ENCODE measurements at places on chromosomes 2 and 18. TPM values are rescaled to one million over a fixed set of nuclear protein-coding genes. Genes with fewer than 3 reads are reported as not detected.

Gene KLHL14
- polyA plus RNA-seq = 23.0 TPM

Gene C2orf15
- polyA plus RNA-seq = 5.7 TPM

- DNase-seq = no peak
These were observed 13.3 kb upstream of the MSH2 start for GRCh38 chr2:47389692-47390091.

DNA sequence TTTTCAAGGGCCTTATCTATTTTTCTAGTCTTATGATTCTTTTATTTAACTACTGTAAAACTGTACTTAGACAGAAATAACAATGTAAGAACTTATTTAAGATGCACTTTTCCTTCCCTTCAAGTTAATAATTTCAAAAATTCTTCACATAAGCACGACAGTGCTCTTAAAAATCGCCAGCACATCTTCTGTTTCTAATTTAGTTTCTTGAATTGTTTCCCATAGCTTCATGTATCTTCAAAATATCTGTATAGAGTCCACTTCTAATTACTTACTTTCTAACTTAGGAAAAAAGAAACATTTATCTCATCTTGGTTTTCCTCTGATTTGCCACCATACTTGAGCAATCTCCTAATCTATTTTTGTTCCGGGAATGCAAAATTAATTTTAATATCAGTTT, 196.1 kb downstream of the BABAM2 start:
- DNase-seq = no peak

DNA sequence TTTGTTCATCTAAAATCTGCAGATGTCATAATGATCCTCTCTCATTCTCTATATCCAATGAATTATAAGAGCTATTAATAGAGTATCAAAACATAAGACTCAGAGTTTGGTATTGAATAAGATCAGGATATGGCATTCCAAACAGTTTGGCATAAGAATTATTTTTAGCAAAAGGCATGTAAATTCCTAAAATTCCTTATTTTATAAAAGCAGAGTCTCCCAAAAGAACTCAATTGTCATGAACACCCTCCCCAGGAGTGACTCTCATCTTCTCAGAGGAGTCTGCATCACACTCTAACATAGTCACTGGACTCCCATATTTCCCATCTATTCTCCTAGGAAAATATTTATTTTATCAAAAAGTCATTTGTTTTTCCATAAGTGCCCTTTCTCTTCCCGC, 1710.2 kb upstream of the SLC39A10 start:
- no peak for DNase-seq

- no peak for DNase-seq
These were observed 140.4 kb downstream of the ANKRD44 start for GRCh38 chr2:197170208-197170607.

GRCh38 chr2:205683502-205684367, 1.4 kb downstream of the NRP2 start:
- no peak for DNase-seq

GRCh38 chr2:25794544-25795276, 83.6 kb downstream of the ASXL2 start:
- no peak for DNase-seq

GRCh38 chr2:35343135-35343534, 1012.4 kb upstream of the CRIM1 start:
- DNase-seq = no peak

DNA sequence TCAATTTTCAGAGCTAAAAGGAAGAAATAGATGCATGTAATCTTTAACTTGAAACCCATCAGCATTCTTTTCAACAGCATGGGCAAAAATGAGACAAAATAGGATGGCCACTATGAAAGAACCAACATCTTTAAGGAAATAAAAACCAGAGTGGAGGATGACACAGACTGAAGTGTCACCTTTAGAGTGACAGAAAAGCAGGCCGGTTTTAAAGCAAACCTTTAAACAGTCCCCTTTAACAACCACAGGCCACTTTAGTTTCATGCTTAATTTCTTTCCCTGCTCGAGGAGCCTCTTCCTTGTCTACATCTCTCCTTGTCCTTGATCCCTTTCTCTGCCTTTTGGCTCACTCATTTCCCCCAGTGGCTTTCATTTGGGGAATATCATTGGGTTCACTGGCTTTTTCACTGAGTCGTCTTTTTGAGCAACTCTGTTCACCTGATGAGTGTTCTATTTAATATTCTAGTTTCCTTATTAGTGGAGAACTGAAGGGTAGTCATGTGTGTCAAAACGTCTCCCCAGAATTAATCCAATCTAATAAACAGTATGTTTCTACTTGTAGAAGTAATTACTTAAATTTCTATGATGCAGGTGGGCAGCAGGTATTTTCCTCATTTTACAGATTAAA, 72.5 kb downstream of the DOCK10 start:
- DNase-seq = no peak

DNA sequence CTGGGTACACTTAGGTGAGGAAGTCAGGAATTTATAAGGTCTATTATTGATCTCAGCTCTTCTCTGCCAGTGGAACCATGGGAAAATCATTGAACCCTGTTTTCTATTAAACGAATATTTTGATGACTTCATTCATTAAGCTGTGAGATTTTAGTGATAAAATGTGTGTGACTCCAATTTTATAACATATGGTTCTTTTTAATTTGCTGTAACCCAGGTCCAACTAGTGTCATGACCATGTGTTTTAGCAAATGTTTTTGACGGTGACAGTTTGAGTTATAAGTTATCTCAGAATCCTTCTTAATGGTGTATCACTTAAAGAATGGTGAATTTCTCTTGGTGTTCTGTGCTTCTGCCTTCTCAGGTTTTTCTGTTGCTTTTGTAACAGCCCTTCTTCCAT, 213.1 kb downstream of the MCFD2 start:
- DNase-seq = no peak

DNA sequence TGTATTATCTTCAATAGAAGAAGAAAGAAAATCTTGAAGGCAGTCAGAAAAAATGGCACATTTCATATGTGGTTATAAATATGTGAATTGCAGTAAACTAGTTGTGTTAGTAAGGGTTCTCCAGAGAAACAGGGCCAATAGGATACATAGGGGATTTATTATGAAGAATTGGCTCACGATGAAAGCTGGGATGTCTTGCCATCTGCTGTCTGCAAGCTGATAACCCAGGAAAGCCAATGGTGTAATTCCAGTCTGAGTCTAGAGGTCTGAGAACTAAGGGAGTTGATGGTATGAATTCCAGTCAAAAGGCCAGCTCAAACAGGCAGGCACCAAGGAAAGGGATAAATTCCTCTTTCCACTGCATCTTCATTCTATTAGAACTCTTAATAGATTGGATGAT, 362.4 kb downstream of the KCNJ3 start:
- DNase-seq = no peak

- no peak for DNase-seq
These were observed 491 bp downstream of the RTN4 start for GRCh38 chr2:55049821-55050099.

GRCh38 chr2:170121689-170122088, 56.3 kb upstream of the MYO3B start:
- DNase-seq = no peak

GRCh38 chr2:215697003-215697402, 261.1 kb upstream of the FN1 start:
- DNase-seq = no peak

GRCh38 chr2:195572895-195573683, 83.9 kb upstream of the SLC39A10 start:
- DNase-seq = no peak

GRCh38 chr2:25672494-25673299, 680 bp downstream of the DTNB start:
- DNase-seq = peak; percentile 73

Gene POTEF
- polyA plus RNA-seq = not detected

- DNase-seq = no peak
These were observed 138.9 kb downstream of the DYSF start for GRCh38 chr2:71592181-71592711.

GRCh38 chr2:5176764-5177163, 515.4 kb upstream of the SOX11 start:
- no peak for DNase-seq

Gene SERPINB2
- not detected for polyA plus RNA-seq

Gene ALK
- not detected for polyA plus RNA-seq

Gene GNAL
- 0.14 TPM for polyA plus RNA-seq

DNA sequence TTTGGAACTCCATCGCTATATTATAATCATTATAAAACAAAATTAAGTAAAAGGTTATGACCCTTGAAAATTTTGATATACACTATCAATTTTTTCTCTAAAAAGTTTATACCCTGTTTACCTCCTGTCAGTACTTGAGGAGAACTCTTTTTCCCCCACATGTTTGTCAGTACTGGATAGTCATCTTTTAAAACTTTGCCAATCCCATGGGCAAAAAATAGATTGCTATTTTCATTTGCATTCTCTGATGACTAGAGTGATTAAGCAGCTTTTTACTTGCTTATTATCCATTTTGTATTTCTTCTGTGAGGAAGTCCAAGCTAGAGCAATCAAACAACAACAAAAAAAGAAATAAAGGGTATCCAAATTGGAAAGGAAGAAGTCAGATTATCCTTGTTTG, 76.4 kb downstream of the DGKD start:
- DNase-seq = no peak

GRCh38 chr2:194380011-194380410, 1277.0 kb upstream of the SLC39A10 start:
- no peak for DNase-seq

All from naive B cell (primary cell).